Fibroblast of the aortic adventitia (primary cell): ENCODE measurements at places on chromosomes 16 and 17. TPM values are rescaled to one million over a fixed set of nuclear protein-coding genes. Genes with fewer than 3 reads are reported as not detected.

DNA sequence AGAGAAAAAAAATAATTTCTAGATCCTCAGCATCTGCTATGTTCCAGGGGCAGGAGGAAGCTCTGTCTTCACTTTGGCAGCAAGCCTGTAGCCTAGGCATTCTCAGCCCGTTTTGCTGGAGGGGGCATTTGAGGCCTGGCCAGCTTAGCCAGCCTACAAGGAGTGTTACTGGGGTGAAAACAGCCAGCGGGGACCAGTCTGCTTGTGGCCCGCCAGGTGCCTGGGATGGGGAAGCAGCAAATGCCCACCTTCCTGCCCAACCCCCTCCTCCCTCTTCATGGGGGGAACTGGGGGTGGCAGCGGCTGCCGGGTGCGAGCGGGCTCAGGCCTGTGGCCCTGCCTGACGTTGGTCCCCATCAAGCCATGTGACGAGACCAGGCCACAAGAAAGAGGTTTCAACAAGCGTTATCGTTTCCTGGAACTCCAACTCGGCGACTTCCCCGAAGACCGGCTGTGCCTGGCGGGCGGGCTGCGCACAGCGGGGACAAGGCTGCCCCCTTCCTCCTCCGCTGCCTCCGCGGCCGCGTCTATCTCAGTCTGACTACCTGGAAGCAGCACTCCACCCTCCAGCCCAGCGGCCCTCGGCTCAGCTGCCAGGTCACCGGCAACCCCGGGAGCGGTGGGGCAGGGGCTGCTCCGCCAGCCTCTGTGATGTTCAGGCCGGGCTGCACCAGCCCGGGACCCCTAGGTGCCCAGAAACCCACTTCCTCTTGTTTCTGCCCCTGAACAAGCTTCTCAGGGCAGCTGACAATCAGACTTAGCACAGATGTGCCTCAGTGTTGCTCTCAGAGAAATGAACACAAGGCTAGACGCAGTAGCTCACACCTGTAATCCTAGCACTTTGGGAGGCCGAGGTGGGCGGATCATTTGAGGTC is 22.9 kb downstream of the SOCS1 start:
- DNase-seq = no peak

KRTAP17-1 gene
- total RNA-seq = not detected in 2 replicates

- no peak for DNase-seq
These were observed 9.7 kb downstream of the CSF3 start for GRCh38 chr17:40024901-40025300.

GRCh38 chr17:62796291-62796690 is 11.8 kb downstream of the MARCHF10 start:
- DNase-seq = no peak

GRCh38 chr16:912322-912683 is 58.5 kb downstream of the LMF1 start:
- DNase-seq = no peak

GRCh38 chr17:78991906-78992532 is 12.3 kb upstream of the LGALS3BP start:
- DNase-seq = no peak

KRT9 gene
- total RNA-seq = not detected in 2 replicates
